Activated B cell treated with CpG ODN at 0.5 μM for 24 hours (primary cell): ENCODE measurements at places on chromosomes 4 and X.

DNA sequence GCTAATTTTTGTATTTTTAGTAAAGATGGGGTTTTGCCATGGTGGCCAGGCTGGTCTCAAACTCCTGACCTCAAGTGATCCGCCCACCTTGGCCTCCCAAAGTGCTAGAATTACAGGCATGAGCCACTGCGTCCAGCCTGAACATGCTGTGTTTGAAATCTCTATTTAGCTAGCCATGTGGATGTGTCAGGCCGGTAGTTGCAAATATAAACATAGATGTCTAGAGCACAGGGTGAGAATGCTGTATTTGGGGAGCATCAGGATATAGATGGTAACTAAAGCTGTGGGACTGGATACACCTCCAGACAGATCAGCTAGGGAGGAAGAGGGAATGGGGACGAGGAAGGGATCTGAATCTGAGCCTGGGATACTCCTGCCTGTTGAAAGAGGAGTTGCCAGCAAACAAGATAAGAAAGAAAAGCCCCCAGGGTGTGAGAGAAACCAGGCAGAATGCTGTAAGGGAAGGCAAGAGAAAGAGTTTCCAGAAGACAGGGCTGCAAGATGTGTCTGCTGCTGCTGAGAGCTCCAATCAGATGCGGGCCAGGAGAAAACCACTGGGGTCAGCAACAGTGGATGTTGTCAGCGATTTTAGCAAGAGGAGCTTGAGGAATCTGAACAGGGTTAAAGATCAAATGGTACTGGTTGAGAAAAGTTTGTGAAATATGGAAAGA, 177.4 kb downstream of the PALLD start:
- no peak for DNase-seq

- DNase-seq, result no peak
Observed at GRCh38 chr4:19254486-19254885, 997.2 kb upstream of the SLIT2 start.

DNA sequence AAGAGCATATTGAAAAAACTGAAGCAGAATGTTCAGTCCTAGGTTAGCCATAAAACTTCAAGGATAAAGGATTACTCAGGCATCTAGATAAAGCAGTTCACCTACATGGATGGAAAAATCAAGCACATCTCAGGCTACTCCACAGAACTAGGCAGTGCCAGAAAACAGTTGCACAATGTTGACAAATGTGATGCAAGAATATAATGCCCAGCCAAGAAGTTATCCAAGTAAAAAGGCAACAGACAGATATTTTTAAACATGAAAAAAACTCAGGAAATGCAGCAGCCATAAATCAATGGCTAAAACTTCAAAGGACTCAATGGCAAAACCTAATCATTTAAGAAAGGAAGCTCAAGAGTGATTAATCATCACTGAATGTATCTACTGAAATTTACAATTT, 456.0 kb upstream of the FAM241A start:
- no peak for DNase-seq

DNA sequence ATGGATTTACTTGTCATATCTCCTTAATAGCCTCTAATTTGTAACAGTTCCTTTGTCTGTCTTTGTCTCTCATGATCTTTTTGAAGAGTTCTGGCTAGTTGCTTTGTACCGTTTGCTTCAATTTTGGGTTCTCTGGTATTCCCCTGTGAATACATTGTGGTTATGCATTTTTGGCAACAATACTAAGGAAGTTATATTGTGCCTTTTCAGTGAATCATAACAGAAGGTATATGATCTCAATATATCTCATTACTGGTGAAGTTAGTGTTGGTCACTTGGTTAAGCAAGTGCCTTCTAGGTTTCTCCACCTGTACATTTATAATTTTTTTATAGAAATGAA, 48.6 kb downstream of the DCLK2 start:
- DNase-seq, result no peak

- DNase-seq, result no peak
Observed at GRCh38 chr4:14749910-14750309, 252.4 kb upstream of the CPEB2 start.

- DNase-seq, result no peak
Observed at GRCh38 chrX:120335289-120335688, 24.0 kb upstream of the TMEM255A start.

DNA sequence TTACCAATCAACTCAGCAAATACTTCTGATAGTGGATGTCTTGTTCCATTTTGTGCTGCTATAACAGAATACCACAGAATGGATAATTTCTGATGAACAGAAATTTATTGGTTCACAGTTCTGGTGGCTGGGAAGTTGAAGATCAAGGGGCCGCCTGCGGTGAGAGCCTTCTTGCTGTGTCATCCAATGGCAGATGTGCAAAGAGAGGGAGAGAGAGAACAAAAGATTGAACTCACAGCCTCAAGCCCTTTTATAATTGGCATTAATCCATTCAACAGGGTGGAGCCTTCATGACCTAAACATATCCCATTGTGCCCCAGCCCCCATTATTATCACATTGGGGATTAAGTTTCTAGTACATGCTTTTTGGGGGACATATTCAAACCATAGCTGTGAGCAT, 86.1 kb downstream of the ADGRG4 start:
- DNase-seq, result no peak

DNA sequence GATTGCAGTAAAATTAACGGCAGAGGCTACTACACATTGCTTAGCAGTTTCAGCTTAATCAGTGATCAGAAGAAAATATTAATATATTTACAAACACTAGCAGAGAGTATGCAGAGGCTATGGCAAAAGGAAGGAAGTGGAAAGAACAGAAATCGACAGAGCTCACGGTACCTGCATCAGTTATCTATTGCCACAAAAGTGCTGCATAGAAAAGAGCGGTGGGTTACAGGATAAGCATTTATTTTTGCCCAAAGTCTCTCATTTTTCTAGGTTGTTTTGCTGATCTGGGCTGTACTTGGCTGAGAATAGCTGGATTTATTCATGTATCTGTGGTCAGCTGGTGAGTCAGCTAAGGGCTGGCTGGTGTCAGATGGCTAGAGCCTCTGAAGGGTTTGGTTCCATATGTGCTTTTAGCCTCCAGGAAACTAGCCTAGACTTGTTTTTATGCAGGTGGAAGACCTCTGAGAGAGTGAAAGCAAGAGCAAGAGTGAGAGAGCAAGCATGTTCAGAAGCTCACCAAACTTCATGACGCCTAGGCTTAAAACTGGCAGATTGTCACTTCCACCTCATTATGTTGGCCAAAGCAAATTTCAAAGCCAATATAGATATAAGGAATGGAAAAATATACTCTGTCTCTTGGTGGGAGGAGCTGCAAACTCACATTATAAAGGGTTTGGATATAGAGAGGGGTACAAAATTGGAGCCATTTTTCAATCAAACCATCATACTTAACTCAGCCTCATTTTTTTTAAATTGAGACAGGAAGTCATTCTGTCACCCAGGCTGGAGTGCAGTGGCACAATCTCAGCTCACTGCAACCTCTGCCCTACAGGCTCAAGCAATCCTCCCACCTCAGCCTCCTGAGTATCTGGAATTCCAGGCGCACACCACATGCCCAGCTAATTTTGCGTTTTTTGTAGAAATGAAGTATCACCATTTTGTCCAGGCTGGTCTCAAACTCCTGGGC, 153.2 kb upstream of the RPL34 start:
- no peak for DNase-seq

DNA sequence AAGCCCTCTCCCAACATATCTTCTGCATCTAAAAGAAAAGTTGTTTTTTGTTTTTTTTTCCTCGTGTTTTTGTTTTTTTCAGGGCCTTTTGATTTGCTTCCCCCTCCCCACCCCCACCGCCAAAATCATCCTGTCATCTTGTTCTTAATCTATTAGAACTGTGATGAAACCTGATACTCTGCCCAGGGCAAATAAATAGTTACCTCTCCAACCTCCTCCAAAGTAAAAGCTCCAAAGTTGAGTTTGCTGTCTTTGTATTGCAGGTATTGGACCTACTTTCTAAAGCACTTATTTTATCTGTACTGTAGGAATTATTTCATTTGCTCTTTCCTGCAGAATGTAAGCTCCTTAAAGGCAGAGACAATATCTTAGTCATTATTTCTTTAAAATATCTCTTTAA, 172.9 kb downstream of the SOWAHB start:
- no peak for DNase-seq

GRCh38 chrX:39301036-39301435, 499.8 kb downstream of the MID1IP1 start:
- no peak for DNase-seq

DNA sequence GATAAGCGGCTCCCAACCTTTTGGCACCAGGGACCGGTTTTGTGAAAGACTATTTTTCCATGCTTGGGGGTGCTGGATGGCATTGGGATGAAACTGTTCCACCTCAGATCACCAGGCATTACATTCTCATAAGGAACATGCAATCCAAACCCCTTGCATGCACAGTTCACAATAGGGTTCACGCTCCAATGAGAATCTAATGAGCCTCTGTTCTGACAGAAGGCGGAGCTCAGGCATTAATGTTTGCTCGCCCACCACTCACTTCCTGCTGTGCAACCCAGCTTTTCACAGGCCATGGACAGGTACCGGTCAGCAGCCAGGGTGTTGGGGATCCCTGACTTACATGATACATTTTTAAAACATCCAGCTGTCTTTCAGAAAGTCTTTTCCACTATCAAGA, 187.3 kb downstream of the SLC39A8 start:
- no peak for DNase-seq

GRCh38 chr4:7291372-7292114, 99.2 kb downstream of the SORCS2 start:
- DNase-seq, result no peak

GRCh38 chr4:171288816-171289432, 524.3 kb upstream of the GALNTL6 start:
- no peak for DNase-seq

DNA sequence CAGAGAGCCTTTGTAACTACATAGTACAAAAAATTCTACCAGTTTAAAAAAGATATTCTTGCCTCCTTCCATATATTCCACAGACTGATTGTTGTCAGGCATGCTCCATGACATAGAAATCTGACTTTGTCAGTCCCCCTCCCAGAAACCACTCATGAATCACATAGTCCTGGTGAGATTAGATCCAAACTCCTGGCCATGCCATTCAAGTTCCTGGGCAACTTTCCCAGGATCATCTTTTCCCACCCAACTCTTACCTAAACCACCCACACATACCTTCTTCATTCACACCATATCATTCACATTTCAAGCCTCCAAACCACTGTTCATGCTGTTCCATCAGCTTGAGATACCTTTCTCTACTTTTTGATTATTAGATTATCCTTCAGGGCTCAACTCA, 46.4 kb downstream of the SLC16A2 start:
- no peak for DNase-seq

GRCh38 chr4:185665655-185666054, 130.3 kb upstream of the PDLIM3 start:
- DNase-seq, result no peak
